ENCODE measurements at places on chromosomes 12 and 14. TPM values are rescaled to one million over a fixed set of nuclear protein-coding genes. Genes with fewer than 3 reads are reported as not detected.

DNA sequence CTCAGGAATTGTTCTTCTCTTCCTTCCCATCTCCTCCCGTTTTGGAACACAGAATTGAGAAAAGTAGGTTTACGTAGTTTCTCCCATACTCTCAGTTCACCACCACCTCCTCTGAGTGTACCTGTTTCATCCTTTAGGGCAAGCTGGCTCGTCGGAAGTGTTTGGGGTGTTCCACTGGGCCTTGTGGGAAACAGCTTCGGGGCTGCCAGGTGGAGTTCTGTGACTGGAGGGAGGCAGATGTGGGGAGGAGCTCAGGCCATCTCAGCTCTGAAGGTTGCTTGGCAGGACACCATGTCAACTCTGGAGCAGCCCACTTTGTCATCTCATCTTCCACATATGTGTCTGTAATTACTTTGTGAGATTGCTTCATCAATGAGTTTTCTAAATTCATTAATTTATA is 53.5 kb upstream of the RD3L start:
- DNase-seq: no peak

DNA sequence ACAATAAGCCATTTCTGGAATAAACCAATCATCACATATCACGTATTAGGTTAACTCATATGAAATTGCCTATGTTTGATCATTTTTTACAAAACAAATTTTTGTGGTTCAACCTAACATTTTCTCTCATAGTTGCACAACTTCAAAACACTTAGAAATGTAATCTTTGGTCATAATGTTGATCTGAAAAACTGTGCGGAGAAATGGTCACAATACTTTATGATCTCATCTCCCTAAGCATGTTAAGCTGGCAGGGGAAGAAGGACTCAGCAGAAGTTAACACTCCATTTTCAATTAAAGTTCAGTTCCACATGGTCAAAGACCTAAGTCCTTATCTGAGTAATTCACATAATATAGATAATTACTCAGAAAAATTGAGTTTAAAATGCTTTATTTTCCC is 194.8 kb downstream of the CAPZA3 start:
- DNase-seq: peak; percentile 48

DNA sequence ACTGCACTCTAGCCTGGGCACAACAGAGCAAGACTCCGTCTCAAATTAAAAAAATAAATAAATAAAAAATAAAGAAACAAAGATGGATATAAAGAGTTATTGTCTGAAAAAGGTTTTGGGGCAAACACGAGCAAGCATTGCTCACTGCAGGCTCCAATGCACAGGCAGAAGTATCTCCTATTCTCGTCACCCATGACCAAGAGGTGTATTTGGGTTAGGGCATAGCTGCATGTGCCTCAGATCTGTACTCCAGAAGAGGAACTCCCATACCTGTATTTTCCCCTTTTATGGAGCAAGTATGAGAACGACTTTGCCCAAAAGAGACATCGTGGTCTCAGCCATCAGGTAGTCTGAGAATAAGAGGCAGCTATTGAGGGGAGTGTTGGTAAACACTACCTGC is 10.2 kb upstream of the TCP11L2 start:
- DNase-seq: no peak

- peak; percentile 53 for DNase-seq
Observed at GRCh38 chr12:53427905-53428594, 4.4 kb downstream of the AMHR2 start.

GRCh38 chr12:18861287-18861858 is 123.5 kb downstream of the CAPZA3 start:
- peak; percentile 54 for DNase-seq

- no peak for DNase-seq
Observed at GRCh38 chr12:49233842-49234526, 30.9 kb upstream of the TUBA1C start.

Gene KLRG1
- 0.43 TPM for total RNA-seq

All from fibroblast of villous mesenchyme (primary cell).